ENCODE measurements at places on chromosomes 1 and 21.

DNA sequence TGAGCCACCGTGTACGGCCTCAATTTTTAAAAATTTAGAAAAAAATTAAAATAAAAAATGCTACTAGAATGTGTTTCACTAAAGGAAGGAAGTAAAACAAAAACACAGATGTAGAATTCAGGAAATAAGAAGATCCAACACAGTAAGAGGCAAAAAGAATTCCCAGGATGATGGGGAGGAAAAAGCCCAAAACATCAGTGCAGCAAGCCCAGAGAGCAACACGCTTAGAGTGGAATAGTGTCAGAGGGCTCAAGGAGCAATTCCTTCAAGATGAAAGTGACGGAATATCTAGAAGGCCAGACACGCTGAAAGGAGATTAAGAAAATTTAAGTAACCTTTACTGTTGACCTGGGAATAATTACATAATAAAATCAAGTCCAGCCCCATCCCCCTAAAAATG, 80.4 kb downstream of the DAP3 start:
- DNase-seq: no peak

- no peak for DNase-seq
Measured at GRCh38 chr1:39951926-39952325, 3.0 kb upstream of the MFSD2A start.

DNA sequence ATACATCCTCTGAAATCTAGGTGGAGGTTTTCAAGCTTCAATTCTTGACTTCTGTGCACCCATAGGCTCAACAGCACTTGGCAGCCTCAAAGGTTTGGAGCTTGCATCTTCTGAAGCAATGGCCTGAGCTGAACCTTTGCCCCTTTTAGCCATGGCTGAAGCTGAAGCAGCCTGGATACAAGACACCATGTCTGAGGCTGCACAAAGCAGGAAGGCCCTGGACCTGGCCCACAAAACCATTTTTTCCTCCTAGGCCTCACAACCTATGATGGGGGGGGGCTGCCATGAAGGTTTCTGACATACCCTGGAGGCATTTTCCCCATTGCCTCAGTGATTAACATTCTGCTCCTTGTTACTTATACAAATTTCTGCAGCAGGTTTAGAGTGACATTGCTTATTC, 173.3 kb upstream of the PRMT6 start:
- DNase-seq: no peak

DNA sequence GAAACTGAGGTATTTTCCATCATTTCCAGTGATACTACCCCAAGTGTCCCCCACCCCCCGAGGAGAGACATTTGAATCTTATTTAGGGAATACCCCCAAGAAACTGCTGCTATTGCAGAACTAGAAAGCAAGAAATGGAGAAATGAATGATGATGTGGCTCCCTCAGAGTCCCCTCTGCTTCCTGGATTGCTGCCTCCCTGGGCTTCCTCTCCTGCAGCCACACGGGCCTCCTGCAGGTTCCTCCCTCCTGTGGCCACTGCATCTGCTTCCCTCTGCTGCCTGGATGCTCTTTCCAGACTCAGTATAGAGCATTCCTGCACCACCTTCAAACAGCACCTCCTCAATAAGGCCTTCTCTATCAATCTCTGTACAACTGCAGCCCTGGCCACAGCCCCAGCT, 69.3 kb downstream of the SLC25A24 start:
- DNase-seq: no peak

- DNase-seq: no peak
Measured at GRCh38 chr1:44411861-44412260, 6.8 kb downstream of the RNF220 start.

All from NAMALWA (cell line).